A172 (cell line): ENCODE measurements at places on chromosomes 13 and 19.

DNA sequence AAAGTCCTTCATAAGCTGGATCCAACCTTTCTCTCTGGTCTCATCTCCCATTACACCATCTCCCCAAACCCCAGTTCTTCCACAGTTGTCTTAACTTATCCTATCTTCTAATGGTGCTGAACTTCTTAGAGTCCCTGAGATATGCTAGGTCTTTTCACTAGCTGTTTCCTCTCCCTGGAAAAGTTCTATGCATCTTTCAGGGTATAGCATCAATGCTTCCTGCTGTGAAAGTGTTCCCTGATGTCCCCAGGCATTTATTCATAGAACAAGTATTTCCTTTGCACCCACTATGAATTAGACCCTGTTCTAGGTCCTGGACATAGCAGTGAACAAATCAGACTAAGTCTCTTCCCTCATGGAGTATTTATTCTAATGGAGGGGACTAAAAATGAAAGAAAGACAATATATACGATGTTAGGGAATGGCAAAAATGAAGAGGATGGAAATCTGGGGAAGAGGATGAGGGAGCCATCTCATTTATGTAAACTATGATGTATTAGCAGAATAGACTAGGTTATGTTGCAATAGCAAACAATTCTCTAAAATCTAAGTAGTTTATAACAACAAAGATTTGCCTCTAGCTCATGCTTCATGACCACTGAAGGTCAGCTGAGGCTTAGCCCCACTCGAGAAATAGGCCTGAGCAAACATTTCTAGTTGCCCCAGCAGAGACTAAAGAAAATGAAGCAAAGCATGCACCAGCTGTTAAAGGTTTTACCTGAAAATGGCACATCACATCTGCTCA is 120.0 kb downstream of the CYSLTR2 start:
- DNase-seq: no peak

GRCh38 chr13:89796196-89796595 is 1551.3 kb upstream of the MIR17HG start:
- DNase-seq: peak; percentile 3

DNA sequence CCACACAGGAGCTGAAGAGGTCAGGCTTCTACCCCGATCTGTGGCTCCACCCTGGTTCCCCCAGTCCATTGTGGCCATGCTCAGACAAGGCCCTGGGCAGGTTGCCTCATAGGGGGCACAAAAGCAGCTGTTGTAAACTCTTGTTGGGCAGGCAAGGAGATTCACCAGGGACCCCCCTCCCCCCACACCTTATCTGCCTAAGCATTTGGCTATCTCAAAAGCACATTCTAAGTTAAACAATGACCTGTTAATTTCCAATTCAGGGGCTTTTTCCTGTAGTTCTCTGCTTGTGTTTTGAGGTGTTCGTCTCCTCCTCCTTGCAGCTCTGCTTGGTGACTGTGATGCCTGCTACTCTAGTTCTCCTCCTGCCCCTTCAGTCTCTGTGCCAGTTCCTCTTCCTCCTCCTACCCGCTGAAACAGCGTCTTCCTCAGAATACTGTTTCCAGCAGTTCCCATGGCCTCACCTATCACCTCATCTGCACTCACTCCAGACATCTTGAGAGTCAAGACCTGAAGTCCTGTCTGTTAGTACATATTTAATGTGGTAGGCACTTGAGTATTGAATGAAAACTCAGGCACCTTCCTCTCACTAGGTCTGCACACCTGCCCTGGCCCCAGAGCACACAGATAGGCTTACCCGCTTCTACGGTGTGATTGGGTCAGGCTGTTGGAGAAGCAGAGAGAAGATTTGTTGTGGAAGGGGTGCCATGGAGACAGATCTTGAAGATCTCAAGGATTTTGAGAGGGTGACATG is 31.7 kb downstream of the SPATA13 start:
- no peak for DNase-seq

- DNase-seq: no peak
Observed at GRCh38 chr13:75016225-75016624, 465.7 kb downstream of the TBC1D4 start.

DNA sequence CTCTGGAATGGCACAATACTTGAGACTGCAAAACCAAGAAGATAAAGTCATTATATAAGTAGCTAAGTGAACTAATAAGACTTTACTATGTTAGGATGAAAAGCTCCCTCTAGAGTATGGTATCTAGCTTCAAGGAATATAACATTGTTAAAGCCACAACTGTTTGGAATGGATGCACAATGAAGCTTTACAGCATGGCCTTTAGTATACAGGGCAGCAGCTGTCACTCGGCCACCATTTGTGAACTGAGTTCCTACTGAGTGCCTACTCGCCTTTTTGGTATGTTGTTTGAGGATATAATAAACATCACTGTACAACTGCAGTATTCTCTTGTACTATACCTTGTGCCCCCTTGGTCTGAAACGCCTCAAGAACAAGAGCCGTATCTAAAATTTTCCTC is 6.8 kb downstream of the ALG5 start:
- DNase-seq: no peak

- no peak for DNase-seq
Observed at GRCh38 chr19:7963566-7963965, 20.1 kb upstream of the TIMM44 start.

- DNase-seq: no peak
Observed at GRCh38 chr13:30660796-30661195, 43.1 kb downstream of the USPL1 start.

DNA sequence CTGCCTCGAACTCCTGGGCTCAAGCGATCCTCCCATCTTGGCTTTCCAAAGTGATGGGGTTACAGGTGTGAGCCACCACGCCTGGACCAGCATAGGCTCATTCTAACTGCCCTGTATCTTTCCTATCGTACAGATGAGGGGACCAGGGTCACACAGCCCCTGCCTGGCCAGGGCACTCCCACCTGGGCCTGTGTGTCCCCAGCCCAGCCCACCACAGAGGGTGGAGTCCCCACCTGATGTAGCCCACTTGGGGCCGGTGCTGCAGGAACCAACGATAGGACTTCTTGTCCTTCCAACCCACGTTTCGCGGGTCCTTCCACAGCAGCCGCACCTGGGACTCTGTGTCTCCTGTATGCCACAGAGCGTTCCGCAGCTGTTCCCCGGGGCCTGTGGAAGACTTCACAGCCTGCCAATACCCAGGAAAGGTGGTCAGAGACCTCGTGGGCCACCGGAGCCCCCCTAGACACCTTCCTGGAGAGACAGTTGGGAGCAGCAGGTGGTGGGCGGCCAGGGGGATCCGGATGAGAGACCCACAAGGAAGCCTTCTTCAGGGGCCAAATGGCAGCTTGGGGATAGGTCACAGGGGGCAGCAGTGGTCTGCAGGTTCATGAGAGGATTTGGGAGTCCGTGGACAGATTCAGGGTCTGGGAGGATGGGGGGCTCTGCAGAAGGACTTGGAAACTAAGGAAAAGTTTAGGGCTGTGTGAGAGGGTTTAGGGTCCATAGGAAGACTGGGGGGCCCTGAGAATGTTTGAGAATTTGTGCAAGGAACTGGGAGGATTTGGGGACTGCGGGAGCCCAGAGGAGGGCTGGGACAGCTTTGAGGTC is 6.9 kb downstream of the COMP start:
- no peak for DNase-seq

DNA sequence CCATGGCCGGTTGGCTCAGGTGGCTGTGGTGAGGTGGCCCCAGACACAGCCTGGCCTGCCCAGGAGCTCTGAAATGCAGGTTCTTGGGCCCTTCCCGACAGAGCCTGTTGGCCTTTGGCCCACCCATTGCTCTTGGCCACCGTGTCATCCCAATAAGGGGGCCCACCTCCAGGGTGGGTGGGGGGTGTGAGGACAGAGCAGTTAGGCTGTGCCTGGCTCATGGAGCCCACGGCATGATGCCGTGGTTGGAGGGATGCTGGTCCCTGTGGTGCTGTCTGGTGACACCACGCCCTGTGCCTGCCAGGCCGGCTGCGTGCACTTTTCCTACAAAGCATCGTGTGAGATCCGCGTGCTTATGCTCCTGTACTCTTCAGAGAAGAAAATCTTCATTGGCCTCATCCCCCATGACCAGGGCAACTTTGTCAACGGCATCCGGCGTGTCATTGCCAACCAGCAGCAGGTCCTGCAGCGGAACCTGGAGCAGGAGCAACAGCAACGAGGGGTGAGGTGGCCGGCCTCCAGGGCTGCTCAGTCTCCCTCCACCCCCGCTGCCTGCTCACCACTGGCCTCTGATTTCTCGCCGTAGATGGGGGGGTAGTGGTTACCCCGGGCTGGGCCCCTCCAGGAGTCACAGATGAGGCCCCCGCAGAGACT is 7.6 kb downstream of the PNKP start:
- DNase-seq: no peak

- DNase-seq: no peak
Observed at GRCh38 chr19:44596428-44597130, 16.8 kb upstream of the IGSF23 start.

DNA sequence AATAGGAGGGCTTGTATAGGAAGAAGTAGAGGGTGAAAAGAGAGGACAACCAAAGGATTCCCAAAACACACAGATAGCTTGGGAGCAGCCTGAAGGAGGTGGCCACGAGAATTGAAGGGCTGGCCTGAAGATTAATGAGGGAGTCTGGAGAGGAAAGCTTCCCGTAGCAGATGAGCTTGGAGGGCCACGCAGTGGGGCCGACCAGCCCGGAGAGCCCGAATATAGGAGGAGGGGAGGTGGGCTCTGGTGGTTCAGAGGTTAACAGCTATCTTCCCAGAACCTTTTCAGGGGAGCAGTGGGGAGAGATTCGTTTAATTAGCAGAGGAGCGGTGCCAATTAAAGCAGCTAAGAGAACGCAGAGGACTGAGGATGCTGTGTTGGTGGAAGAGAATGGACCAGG is 154.9 kb downstream of the STK24 start:
- no peak for DNase-seq

GRCh38 chr13:60720590-60720989 is 323.6 kb downstream of the TDRD3 start:
- no peak for DNase-seq

DNA sequence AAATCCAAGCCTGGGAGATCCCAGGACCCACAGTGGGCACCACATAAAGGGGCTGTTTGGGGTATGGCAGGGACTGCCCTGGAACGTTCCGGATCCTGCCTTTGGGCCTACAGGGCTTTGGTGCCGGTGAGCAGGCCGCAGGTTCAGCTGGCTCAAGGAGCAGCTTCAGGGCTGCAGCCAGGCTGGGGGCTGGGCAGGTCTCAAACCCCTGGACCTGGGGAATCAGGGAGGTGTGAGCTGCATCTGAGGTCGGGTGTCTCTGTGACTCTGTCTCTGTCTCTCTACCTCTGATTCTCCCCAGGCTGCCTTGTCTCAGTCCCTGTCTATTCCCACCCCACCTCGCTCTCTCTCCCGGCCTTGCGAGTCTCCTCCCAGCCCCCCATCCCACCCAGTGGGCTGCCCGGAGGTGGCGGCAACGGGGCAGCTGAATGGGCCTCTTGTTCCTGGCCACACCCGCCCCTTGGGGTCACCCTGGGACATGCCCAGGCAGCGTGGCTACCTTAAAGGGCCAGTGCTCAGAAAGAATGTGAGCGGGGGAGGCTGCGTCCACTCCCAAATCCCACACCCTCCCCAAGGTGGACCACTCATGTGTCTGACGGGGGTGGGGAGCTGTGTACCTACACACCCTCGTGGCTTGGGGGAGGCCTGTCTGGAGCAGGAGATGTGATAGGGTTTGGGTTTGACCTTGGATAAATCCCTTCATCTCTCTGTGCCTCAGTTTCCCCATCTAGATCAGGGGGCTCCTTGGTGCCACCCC is 31.1 kb downstream of the NFIC start:
- peak; percentile 64 for DNase-seq

GRCh38 chr13:93029536-93029935 is 197.1 kb upstream of the GPC6 start:
- DNase-seq: no peak

- DNase-seq: no peak
Observed at GRCh38 chr13:94590744-94591143, 5.2 kb downstream of the TGDS start.

DNA sequence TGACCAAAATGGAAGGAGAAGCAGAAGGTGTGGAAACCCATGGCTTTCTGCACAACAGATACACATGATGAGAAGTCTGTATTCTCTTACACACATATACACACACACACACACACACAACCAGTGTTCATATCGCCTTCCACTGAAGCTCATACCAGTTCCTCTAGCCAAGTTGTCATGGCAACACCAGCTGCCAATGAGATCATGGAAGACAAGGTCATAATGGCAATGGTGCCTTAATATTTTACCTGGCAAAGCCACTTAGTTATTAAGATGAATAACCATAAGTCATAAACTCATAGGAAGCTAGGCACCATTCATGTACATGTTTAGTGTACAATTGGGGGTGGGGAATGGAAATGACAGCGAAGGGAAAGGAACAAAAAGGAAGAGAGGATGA is 2.6 kb upstream of the DHRS12 start:
- no peak for DNase-seq

- peak; percentile 20 for DNase-seq
Observed at GRCh38 chr19:34155686-34156085, 16.6 kb upstream of the LSM14A start.

DNA sequence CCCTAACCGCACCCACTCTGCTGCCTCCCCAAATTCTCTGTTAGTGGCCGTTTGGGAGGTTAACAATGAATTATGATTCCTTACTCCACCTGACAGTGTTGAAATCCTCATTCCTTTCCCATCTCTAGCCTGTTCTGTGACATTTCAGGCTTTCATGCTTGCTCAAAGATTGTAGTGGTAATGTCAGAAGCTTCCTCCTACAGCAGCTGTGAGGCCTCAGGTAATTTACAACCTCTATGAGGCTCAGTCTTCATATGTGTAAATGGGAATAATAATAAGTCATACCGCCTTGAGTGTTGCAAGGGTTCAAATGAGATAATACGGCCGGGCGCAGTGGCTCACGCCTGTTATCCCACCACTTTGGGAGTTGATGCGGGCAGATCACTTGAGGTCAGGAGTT is 977 bp upstream of the SLC1A5 start:
- no peak for DNase-seq

DNA sequence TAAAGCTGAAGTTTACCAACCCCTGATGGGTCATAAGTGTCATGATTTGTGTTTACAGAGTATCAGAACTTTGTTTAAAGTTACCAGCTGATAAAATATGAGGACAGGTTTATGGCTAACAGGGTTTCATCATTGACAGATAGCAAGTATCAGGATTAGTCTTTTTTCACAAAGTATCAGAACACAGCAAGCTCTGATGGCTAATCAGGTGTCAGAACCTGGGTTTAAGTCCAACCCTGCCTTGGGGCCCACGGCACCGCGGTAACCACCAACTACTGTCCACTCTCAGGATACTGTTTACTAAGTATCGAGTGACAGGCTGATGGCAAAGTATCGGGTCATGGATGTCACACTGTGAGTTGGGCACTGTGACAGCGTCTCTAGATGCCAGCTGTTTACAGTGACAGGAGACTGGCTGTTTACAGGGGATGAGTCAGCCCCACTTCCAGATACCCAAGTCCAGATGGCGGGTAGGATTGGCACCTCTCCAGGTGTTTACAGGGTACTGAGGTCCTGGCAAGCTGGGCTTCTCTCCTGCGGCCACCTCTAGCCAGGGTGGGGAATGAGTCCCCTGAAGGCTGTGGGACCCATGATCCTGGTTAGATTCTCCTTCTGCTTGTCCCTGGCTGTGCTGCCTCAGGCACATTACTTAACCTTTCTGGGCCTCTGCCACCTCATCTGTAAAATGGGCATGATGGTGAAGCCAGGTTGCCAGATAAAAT is 21.8 kb downstream of the ARRDC2 start:
- peak; percentile 64 for DNase-seq
